ELF-1 (cell line): ENCODE measurements at places on chromosomes 12 and 14.

DNA sequence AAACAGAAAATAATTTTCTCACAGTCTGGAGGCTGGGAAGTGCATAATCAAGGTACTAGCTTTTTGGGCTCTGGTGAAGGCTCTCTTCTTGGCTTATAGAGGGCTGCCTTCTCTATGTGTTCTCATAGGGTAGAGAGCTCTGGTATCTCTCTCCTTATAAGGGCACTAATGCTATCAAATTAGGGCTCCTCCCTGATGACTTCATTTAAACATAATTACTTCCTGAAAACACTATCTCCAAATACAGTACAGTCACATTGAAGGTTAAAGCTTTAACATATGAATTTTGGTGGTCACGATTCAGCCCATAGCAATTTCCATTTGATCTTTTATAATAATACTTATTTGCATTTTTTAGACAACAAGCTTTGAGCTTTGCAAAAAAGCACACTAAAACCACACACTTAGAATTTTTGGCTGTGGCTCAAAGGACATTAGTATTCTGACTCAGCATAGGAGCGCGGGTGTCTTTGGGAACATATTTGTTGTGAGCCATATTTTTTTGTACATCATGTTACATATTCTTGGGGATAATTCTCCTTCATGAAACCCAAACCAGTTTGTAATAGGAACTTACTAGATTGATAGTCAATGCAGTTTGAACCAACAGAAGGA lies 808.1 kb upstream of the FBXO33 start:
- DNase-seq: no peak

DNA sequence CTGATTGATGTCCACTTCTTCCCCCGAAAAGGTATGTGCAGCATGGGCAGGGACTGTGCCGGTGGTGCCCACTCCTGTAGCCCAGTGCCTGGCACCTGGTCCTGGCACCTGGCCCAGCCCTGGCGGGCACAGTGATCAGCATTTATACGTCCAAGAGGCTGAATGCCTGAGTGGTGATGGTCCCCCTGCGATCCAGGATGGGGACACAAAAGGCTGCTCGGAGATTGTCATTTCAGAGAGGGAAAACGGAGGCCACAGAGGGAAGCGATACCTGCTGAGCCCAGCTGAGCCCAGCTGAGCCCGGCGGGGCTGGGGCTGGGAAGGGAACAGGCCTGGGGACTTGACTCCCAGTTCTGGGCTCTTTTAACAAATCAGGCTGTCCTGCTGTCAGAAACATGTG lies 55.8 kb downstream of the PRIMA1 start:
- no peak for DNase-seq

- no peak for DNase-seq
These were observed 68.6 kb downstream of the SLC25A47 start for GRCh38 chr14:100391724-100392123.

DNA sequence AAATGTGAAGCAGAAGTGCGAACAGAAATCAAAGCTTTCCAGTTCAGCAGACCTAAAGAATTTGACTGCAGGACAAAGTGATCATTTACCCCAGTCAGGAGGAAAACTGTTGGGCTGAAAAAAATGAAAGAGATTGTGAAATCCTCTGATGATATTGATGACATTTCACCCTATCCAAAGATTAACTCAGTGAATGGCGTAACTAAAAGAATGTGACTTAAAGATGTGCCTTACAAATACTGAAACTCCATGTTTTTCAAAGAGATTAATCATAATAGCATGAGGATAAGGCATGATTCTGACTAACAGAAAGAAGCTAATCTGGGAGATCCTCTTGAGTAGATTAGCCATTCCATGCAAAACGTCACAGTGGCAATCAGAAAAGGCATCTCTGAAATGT lies 225.6 kb downstream of the DUSP6 start:
- DNase-seq: no peak

DNA sequence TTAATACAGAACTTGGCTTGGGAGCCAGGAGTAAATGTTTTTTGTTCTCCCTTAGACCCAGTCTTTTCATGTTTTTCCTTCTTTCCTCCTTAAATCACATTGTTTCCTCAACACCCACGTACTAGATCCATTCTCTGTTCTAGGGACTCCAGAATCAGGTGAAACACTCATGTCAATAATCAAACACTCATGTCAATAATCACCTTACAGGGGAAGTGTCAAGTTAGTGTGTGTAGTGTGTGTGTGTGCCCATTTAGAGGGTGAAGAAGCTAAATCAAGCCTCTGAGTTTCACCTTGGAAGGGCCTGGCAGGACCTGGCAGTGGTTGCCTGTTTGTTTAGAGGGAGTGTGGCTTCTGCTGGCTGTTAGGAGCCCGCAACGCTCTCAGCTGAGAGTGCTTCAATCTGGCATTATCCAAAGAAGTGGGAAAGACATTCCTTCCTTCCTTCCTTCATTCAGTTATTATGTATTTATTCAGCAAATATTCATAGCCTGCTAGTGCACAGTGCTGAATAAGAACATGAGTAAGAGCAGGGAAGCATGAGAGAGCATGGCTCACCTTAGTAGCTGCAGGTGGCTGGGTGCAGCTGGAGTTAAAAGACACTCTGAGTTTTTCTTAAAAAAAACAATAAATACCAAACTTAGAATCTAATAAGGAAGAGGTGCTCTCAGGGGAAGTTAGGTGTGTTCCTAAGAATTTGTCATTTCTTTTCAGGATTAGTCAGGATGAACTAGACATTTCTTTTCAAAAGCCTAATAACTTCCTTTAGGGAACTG lies 17.6 kb upstream of the EID3 start:
- DNase-seq: no peak

- DNase-seq: no peak
These were observed 8.9 kb downstream of the TOGARAM1 start for GRCh38 chr14:44970907-44971306.
